ENCODE measurements at places on chromosomes 6 and 20. TPM values are rescaled to one million over a fixed set of nuclear protein-coding genes. Genes with fewer than 3 reads are reported as not detected.

Gene SMLR1
- not detected for total RNA-seq

Gene PRDM13
- total RNA-seq = not detected

Gene TAAR9
- not detected for total RNA-seq

Gene TUBB2B
- total RNA-seq = 6.7 TPM

Gene PNISR
- 73.7 TPM for total RNA-seq

Gene UBE2C
- total RNA-seq = 30.2 TPM

Gene COL11A2
- total RNA-seq = 0.28 TPM

Gene NSFL1C
- 39.6 TPM for total RNA-seq

Gene SCRT2
- not detected for total RNA-seq

Gene KHDRBS2
- not detected for total RNA-seq

Gene BANF2
- not detected for total RNA-seq

Gene CAP2
- 2.6 TPM for total RNA-seq

Gene FAM135A
- total RNA-seq = 15.7 TPM

Gene SDC4
- total RNA-seq = 79.3 TPM

Gene GJA10
- not detected for total RNA-seq

Gene MYLK2
- 8.5 TPM for total RNA-seq

Gene HM13
- total RNA-seq = 44.9 TPM

Gene SAPCD1
- 2.4 TPM for total RNA-seq

Gene BMP2
- 23.1 TPM for total RNA-seq

Gene KIF6
- not detected for total RNA-seq

Gene MTO1
- total RNA-seq = 28.8 TPM

Gene TSBP1
- not detected for total RNA-seq

Gene CRISP3
- not detected for total RNA-seq

Gene PSORS1C2
- not detected for total RNA-seq

Gene CAGE1
- total RNA-seq = under 0.01 TPM

Gene ARFGEF3
- total RNA-seq = 5.8 TPM

Gene POU5F1
- 0.68 TPM for total RNA-seq

Gene NPBWR2
- not detected for total RNA-seq

Gene ANKRD66
- not detected for total RNA-seq

Gene SNPH
- 6.3 TPM for total RNA-seq

Gene SPATS1
- total RNA-seq = not detected

Gene SLC12A5
- total RNA-seq = 0.47 TPM

Gene SLC22A3
- total RNA-seq = under 0.01 TPM

Gene ZKSCAN3
- 9.7 TPM for total RNA-seq

Gene GPX5
- not detected for total RNA-seq
